ENCODE measurements at places on chromosomes 3 and 15.

DNA sequence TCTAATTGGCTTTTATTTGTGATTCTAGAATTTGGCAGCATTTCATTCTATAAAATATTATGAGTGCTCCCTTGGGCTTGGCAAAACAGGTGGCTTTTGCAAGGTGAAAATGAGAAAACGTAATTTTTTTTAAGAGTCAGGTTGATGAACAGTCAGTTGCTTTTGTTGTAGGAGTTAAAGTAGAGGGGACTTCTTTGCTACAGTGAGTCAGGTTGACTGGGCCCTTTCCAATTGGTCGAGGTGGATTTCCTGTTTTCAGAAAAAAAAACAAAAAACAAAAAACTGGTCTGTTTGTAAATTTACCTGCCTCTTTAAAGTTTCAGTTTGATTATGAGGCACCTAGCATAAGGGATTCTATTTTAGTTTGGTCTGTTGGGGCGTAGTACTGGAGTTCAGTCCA, 1469.4 kb upstream of the GBE1 start:
- DNase-seq: no peak

GRCh38 chr3:2377281-2377680, 278.6 kb downstream of the CNTN4 start:
- DNase-seq: no peak

DNA sequence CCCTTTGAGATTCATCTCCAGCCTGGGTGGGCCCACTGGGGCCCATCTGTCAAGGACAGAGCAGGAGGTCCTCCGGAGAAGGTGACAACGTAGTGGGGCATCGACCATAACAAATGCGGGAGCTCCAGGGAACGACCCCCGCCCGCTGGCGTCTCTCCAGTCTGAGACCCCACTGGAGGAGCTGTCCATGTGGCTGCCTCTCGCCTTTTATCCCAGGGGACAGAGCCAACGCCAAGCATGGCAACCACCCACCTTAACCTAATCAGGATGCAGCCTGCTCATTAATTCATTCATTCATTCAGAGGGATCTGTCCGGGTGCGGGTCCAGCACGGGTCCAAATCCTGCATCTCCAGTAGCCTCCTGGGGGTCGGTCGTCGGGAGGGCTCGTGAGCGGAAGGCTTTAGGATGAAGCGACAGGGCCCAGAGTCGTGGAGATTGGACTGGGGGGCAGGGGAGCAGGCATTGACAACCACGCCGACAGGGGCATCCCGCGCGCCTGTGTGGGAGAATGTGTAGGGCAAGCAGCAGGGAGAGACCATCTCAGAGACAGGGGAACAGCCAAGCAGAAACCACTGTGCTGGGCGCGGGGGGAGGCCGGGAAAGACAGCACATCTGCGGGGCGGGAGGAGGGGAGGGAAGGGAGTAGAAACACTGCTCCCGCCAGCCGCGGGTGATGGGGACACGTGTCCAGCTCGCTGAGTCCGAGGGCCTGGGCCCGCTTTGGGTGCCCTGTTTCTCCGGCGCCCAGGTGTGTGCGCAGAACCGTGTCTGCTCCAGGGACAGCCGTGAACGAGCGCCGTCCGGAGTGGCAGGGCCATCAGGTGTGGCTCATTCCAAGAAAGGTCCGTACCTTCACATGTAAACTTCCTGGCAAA, 1.9 kb downstream of the PIGZ start:
- no peak for DNase-seq

- no peak for DNase-seq
Observed at GRCh38 chr3:12221663-12222062, 63.0 kb upstream of the TIMP4 start.

GRCh38 chr3:60120245-60120644, 1070.4 kb upstream of the CFAP20DC start:
- DNase-seq: no peak

GRCh38 chr15:92077353-92078085, 224.0 kb downstream of the SLCO3A1 start:
- DNase-seq: peak; percentile 63

DNA sequence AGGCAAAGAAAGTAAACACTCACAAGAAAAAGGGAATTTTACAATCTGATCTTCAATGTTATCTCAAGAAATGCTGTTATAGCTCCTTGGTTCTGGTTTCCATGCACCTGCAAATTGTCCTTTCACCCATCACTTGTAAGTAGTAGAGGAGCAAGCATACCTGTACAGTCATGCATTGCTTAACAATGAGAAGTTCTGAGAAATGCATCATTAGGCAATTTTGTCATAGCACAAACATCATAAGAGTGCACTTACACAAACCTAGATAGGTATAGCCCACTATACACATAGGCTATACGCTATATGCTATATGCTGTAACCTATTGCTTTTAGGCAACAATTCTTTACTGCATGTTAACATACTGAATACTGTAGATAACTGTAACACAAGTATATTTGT, 672.3 kb downstream of the FHIT start:
- no peak for DNase-seq

- no peak for DNase-seq
Observed at GRCh38 chr3:107987036-107987939, 103.5 kb downstream of the CD47 start.

- DNase-seq: no peak
Observed at GRCh38 chr15:62456011-62456920, 291.2 kb upstream of the C2CD4B start.

DNA sequence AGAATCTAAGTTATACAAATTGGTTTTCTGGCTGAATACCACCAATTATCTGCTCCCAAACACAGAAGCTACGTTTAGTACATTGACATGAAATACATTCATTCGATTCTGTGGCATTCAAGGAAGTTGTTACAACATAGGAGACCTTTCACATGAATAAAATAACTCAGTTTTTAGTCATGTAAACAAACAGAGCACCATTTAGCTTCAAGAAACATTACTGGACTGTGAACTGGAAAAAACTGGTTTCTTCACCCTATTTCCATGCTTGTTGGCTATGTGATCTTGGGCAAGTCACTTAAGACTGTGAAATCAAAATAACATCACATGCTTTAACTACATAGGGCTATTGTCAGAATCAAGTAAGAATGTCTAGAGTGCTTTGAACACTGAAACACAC, 46.2 kb downstream of the NRG4 start:
- DNase-seq: no peak

DNA sequence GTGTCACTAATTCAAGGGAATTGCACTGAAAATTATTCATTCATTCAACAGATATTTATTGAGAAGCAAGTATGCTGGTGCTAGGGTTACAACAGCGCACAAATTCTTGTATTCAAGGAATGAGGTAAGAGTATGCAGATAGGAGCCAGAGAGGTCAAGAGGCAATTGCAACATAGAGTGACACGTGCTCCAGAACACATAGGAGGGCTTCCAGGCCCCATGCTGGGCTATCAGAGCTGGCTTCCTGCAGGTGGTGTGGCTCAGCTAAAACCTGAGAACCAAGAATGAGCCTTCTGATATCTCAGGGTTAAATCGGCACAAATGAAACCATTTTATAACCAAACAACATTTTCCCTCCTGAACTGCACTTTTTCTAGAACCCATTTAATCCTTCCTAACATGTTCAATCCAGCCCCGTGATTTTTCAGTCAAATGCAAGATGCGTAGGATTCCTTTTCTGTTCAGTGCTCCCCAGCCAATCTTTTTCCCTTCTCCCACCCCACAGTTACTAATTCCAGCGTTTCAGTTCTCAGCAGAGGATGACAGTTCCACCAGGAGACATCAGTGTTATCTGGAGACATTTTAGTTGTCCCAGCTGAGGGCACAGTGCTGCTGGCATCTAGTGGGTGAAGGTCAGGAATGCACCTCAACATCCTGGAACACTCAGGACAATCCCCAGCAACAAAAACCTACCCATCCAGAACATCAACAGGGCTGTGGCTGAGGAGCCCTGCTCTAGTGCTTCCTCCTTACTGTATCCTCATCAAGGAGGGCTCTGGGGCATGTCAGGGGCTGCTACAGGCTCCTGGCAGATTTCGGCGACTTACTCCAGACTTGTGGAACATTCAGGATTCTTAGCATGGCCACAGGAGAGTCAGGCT, 13.1 kb downstream of the CCR5AS start:
- DNase-seq: no peak

- no peak for DNase-seq
Observed at GRCh38 chr15:89105147-89105546, 16.9 kb downstream of the ABHD2 start.

GRCh38 chr15:68994149-68994548, 20.3 kb upstream of the NOX5 start:
- DNase-seq: no peak

All from stimulated activated CD4-positive, alpha-beta T cell treated with anti-CD3 and anti-CD28 coated beads, Interleukin-4, amount 100 ng/mL, for 4 hours (primary cell).